NCI-H82 (cell line): ENCODE measurements at places on chromosomes 4 and X.
A peak's percentile ranks its signal among the peaks of the same experiment; 100 is the strongest.

DNA sequence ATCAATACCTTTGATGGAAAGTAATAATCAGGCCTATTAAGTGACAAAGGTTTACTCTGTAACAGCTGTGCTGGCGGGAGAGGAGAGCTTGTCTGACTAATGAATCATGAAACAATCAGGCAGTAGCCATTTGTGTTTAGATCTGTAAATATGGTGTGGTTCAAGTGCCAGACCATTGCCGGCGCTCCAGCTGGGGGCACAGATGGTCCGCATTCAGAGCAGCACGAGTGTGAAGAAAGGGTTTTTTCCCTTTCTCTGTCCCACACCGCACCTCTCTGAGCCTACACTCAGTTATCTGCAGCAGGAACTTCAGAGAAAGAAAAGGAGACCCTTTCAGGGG lies 111.3 kb upstream of the PAQR3 start:
- peak; percentile 76 for DNase-seq

- no peak for DNase-seq
Measured at GRCh38 chrX:18886005-18886343, 97.9 kb downstream of the PHKA2 start.

- DNase-seq: peak; percentile 42
Measured at GRCh38 chrX:72554448-72555140, 18.0 kb downstream of the HDAC8 start.

- DNase-seq: no peak
Measured at GRCh38 chr4:139443661-139444060, 10.3 kb upstream of the RAB33B start.

GRCh38 chr4:4854649-4855295 lies 4.7 kb upstream of the MSX1 start:
- DNase-seq: peak; percentile 77
